ENCODE measurements at places on chromosomes 5 and 9.

DNA sequence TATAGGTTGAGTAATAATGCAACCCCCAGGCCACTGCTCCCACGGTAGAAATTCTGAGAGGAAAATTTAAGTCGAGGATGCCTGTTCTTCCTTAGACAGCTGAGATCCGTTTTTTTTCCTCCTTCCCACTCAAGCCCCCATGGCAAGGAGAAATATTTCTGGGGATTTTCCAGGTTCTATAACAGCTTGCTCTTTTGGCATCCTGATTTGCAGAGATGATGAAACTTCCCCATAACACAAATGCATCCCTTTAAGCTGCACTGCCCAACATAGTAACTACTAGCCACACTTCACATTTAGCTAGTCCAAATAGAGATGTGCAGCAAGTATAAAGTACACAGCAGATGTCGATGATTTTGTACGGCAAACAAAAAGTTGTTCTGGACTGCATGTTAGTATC lies 32.5 kb upstream of the GNA14 start:
- no peak for DNase-seq

GRCh38 chr9:122377241-122378164 lies 6.7 kb downstream of the PTGS1 start:
- no peak for DNase-seq

DNA sequence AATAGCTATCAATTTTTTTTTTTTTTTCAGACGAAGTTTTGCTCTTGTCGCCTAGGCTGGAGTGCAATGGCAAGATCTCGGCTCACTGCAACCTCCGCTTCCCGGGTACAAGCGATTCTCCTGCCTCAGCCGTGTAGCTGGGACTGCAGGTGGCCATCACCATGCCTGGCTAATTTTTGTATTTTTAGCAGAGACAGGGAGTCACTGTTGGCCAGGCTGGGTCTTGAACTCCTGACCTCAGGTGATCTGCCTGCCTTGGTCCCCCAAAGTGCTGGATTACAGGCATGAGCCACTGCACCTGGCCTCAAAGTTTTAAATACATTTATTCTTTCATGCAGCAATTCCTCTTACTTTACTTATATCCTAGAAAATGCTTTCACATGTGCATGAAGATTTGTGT lies 17.6 kb downstream of the TRIM14 start:
- DNase-seq = no peak

- DNase-seq = no peak
Measured at GRCh38 chr5:16797951-16798350, 138.1 kb downstream of the MYO10 start.

GRCh38 chr5:106408570-106408969 lies 1262.2 kb downstream of the EFNA5 start:
- DNase-seq = no peak

GRCh38 chr9:128762671-128763449 lies 8.9 kb downstream of the ZER1 start:
- no peak for DNase-seq

DNA sequence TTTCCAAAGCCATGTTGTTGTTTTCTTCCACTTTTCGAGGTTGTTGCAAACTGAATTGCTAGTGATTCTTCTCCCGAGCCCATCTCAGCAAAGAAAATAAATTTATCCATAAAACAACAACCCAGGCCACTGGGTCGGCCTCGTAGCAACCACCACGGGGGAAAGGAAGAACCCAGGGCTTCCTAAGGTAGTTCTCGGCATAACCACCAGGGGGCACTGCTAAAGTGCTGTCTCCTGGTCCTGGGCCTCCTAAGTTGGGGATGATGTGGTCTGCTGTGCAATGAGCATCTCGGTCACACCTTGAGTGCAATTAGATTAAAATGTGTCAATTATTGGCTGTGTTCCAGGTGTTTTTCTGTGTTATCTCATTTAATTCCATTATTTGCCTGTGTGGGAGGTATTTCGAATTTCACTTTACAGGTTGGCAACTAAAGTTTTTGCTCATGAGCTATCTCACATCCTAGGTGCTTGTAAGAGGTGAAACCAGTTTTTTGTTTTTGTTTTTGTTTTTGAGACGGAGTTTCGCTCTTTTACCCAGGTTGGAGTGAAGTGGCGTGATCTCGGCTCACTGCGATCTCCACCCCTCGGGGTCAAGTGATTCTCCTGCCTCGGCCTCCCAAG lies 102.8 kb upstream of the DAP start:
- no peak for DNase-seq

DNA sequence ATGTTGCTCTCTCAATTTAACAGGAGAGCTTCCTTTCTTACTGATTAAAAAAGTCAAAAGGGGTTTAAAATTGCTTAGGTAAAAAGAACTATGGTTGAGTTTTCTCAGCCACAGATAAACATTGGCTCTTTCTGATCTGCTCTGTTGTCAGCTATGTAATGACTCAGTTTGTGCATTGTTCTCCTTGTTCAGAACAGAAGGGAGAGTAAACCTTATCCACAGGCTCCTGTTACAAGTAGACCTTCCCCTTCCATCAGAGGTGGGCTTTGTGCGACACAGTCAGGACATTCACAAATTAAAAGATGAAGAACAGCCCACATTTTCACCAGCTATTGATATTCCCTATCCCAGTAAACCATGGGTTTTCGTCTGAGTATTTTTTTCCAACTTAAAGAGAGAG lies 236.3 kb upstream of the SEMA6A start:
- DNase-seq = no peak

- no peak for DNase-seq
Measured at GRCh38 chr5:178427576-178428197, 162.5 kb downstream of the COL23A1 start.

DNA sequence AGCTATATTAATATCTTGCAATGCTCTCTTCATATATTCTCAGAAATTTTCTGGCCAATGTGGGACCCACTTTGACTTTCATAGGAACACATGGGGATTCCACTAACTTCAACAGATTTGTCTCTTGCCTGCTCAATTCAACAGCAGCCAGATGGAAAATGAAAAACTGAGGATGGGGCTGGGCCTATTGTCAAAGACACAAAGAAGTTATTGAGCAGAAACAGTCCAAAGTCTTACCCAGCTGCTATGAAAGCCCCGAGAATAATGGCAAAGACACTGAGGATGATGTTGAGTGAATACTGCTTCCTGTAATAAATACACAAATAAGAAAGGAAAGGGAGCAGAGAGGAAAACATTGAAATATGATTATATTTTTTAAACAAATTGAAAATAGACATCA lies 32.6 kb downstream of the SLC35D2 start:
- DNase-seq = no peak

DNA sequence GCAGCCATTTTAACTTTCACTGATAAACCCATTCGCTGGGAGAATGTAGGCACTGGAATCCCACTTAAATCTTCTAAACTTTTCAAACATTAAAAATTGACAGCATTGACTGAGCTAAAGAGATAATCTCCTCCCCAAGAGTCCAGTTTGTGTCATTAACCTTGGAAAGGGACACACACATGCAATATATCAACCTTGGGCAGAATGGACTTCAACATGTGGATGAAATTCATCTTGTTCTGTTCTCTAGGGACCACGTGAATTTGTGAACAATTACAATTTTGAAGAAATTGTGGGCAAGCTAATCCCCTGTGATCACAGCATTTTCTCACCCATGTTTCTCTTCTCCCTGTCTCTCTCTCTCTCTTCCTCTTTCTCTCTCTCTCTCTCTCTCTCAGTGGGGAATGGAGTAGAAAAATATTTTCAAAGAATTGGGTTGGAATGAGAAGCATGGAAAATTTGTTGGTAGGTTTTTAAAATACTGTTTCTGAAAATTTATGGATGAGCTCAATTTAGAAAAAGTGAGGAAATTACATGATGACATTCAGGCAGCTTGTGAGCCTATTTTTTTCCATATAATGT lies 553.7 kb downstream of the EBF1 start:
- DNase-seq = no peak

DNA sequence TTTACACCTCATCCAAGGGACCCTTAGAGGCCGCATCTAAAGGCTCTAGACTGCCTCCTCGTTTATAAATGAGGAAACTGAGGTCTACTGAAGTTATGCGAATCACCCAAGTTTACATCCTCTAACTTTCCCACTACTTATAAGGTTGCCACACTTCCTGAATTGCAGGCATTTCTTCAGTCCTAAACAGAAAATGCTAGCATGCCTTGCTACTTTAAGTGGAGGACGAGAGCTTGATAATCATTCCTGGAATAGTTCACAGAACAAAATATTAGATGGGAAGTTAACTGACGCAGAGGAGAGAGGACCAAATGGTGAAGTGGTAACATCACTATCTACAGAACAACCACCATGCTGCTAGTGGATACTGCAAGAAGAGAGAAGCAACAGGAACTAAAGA lies 85.8 kb downstream of the GNAQ start:
- no peak for DNase-seq

DNA sequence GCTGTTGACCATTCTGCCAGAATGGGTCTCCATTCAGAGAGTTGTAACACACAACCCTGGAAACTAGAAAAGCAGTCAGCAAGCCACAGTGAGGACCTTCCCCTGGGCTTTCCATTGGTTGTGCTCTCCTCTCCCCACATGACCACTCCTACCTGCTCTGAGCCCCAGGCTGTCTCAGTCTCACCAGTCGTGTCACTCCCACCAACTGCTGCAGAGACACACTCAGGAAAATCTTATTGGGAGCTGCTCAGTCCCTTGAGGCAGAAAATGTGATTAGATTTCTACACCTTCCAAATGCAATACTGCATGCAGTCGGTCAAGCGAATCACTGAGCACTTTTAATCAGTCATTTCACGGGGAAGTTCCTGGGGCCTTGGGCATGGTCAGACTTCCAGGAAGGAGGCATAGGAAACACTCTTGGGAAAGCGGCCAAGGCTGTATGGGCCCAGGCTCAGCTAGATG lies 284.2 kb upstream of the NMUR2 start:
- DNase-seq = no peak

- no peak for DNase-seq
Measured at GRCh38 chr9:79043916-79044315, 527.8 kb upstream of the TLE4 start.

GRCh38 chr9:90987566-90987965 lies 185.9 kb downstream of the SYK start:
- DNase-seq = no peak

- no peak for DNase-seq
Measured at GRCh38 chr5:24849210-24849609, 204.4 kb upstream of the CDH10 start.

DNA sequence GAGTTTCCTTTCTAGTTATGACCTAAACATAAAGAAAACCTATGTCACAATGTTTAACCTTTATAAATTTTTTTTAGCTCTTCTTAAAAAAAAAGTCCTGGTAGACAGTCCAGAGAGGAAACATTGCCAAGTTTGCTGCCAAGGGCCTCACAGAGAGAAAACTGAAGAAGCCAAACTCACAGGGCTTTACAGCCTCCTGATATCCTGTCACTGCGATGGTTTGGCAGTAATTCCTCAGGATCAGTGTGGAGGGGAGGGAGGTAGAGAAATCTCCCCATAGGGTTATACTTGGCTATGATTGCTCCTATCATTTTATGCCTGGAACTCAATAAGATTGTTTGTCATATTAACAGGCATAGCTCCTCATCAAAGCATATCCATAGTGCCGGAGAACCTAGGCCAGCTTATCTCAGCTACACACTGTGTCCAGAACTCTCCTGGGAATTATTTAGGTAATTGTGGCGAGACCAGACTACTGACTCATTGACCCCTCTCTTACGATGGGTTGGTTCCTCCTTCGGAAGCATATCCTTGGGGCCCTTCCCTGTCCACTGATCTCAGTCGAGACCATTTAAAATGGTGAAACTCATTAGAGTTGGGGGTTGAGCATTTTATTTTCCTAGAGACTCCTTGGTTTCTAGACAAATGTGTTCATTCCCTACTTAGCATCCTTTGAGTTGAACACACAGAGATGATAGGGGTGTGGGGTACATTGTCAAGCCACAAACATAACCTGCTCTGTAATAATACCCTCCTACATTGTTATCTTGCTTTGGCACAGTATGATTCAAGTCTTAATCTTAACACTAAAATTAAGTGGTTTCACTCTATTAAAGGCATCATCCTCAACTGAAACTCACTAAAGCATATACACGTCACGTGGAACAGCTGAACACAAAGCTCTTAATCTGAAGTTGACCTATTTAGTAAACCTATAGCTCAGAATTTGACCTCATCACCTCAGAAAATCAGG lies 53.4 kb upstream of the TMC1 start:
- no peak for DNase-seq

- DNase-seq = no peak
Measured at GRCh38 chr9:130870491-130871381, 25.9 kb downstream of the QRFP start.

DNA sequence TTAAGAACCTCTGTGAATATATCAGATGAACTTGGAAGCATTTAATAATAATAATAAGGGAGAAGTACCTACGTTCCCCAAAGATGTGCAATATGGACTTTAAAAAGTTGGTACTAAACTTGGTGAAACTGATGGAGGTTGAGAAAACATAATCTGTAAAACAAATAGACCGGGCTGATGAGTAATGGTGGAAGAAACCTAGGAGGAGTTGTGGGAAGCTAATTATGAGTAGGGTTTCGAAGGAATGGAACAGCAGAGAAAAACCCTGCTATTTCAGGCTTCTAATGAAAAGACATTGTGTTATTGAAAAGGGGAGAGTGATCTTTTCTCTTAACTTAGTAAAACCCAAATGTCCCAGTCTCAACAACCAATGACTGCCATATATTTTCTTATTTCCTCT lies 229.3 kb downstream of the PCSK1 start:
- DNase-seq = no peak

DNA sequence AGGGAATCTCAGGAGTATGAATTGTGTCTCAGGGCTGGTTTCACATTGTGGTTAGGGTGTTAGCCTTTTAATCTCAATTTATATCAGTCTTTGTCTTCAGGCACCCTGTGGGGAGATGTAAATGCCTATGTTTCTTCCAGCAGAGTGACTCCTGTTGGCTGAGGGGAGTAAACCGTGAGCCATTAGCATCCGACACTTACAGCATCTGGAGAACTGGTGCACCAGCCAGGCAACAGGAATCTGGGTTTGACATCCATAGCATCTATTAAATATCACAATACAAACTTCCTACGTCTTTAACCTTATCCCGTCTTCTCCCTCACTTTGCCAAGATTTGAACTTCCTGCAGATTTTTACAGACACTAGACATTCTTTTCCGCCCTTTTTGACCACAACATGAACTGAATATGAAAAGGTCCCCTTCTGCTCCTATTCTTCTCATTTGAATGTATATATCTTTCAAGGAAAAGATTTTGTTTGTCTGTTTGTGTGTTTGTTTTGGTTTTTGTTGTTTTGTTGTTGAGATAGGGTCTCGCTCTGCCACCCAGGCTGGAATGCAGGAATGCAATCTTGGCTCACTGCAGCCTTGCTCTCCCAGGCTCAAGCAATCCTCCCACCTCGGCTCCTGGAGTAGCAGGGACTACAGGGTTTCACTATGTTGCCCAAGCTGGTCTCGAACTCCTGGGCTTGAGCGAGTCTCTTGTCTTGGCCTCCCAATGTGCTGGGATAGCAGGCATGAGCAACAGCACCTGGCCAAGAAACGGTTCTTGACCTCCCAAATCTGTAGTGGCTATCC lies 626.2 kb downstream of the TLR4 start:
- no peak for DNase-seq

GRCh38 chr9:37574241-37574721 lies 1.9 kb downstream of the FBXO10 start:
- no peak for DNase-seq
